ENCODE measurements at places on chromosomes 16 and 17.

- DNase-seq = no peak
Measured at GRCh38 chr16:5903153-5903552, 805.6 kb upstream of the EEF2KMT start.

- DNase-seq = no peak
Measured at GRCh38 chr17:51152766-51153209, 571 bp upstream of the NME1 start.

GRCh38 chr16:86732621-86733295 lies 154.4 kb downstream of the FOXL1 start:
- no peak for DNase-seq

- no peak for DNase-seq
Measured at GRCh38 chr17:39793301-39793872, 55.6 kb downstream of the GRB7 start.

GRCh38 chr17:49585422-49586027 lies 9.9 kb downstream of the NXPH3 start:
- DNase-seq = no peak

DNA sequence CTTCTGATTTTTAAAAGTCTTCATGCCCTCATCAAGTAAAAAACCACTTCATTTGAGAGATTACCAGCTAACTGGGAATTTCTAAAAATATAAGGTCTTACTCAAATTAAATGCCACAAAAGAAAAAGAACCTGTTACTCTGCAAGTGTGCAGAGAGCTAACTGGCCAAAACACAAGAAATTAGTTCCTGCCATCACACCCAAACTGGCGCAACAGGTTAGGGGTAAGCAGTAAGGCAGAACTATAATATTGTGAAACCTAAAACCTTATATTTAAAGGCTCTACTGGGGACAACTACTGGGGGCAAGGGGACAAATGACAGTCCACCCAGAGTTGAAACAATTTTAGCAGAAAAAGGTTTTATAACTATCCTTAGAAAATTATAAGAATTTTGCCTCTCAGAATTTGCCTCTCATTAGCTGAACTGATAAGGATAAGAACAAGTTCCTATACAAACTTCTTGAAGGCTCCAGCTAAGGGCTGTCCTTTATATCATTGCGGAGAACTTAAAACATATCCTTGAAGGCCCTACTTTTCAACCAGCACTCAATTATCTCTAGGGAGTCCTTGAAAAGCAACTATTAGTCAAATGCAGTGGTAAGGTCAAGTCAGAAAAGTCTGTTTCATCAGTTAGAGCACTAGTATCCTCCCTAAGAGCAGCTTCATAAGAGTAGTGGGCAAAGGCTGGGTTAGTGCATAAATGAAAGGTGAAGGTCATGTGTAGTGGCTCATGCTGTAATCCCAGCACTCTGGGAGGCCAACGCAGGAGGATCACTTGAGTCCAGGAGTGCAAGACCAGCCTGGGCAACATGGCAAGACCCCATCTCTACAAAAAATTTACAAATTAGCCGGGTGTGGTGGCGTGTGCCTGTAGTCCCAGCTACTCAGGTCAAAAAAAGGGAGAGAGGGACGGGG lies 31.5 kb downstream of the SMURF2 start:
- no peak for DNase-seq

DNA sequence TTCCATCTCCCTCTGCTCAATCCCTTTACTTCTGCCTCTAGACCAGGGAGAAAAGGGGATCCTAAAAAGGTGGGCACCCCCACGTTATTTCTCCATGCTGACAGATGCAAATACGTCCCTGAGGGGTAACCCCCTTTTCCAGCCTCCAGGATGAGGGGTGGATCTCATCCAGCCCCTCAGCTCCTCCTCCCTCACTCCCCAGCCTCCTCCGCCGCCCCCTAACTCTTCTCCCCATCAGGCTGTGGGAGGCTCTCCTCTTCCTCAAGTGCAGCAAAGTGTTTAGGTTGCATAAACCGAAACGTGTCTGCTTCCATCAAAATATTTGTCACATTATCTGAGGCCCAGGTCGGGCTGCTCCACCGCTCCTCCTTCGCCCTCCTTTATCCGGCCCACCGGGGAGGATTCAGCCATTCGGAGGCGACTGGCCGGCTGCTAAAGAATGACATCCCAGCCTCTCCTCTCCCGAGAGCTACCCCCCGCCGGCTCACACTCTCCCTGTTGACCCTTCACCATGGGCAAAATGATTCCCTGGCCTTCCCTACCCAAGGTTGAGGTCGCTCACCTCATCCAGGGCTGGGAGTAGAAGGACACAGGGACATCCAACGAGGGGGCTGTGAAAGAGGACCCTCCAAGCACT lies 1.2 kb upstream of the C1QL1 start:
- DNase-seq = no peak

GRCh38 chr16:20598832-20599469 lies 22.8 kb upstream of the ACSM2B start:
- no peak for DNase-seq

DNA sequence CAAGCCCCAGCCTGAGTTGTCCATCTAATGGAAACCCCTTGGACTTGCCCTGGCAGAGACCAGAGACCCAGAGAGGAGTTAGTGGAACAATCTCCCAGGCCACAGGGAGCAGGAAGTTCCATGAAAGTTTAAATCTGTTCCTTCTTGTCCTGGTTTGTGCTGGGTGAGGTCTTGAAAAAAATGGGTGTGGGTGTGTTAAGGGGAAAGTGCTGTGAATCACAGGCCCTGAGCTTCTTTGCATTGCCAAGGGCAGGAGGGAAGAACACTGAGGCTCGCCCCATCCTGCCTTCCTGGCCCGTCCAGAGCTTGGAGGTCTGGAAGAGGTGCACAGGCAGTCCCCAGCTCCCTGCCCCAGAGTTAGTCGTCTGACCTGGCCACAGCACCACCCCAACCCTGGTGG lies 2.3 kb downstream of the ADORA2B start:
- DNase-seq = no peak

DNA sequence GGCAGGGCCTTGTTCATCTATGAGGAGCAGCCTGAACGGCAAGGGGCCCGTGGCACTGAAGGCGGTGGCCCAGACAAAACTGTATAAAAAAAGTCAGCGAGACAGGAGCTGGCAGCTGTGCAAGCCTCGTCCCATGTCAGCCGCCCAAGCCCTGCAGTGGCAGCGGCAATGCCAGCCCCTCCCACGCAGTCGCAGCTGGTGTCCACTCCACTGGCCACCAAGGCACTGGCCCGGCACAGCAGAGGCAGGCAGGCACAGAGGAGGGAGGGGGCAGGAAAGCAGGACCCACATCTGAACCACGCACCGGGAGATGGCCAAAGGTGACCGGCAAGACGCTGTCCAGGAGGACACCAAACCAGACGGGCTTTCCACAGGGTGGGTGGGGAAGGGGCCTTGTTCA lies 15.9 kb upstream of the C16orf95 start:
- DNase-seq = no peak

DNA sequence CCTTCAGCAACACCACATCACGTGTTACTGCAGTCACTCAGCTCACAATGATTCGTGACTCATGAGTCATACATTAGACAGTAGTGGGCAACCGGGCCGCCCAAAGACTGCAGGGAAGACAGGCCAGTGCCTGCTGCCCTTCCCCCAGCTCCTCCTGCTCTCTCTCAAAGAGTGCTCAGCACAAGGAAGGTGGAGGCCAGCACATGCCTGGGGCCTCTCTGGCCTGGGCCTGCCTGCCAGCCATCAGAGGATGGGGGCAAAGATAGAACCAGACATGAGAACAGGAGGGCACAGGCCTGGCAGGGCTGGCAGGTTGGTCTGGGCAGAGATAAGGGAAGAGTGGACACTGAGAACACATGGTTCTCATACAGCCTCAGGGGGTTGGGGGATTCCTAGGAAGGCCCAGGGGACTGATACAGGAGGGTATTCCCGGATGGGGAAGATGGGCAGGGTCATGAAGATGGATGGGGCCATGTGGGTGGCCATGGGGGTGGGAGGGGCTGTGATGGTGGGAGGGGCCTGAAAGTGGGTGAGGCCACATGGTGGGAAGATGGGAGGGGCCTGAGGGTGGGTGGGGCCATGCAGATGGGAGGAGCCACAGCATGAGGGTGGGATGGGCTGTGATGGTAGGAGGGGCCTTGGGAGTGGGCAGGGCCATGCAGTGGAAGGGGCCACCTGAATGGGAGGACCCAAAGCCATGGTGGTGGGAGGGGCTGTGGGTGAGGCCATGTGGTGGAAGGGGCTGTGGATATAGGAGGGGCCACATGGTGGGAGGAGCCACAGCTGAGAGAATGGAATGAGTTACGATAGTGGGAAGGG lies 29.0 kb downstream of the KATNB1 start:
- DNase-seq = no peak

GRCh38 chr17:79836972-79837887 lies 2.0 kb downstream of the CBX4 start:
- DNase-seq = peak; percentile 91

GRCh38 chr17:77616254-77616731 lies 342.2 kb upstream of the TNRC6C start:
- no peak for DNase-seq

DNA sequence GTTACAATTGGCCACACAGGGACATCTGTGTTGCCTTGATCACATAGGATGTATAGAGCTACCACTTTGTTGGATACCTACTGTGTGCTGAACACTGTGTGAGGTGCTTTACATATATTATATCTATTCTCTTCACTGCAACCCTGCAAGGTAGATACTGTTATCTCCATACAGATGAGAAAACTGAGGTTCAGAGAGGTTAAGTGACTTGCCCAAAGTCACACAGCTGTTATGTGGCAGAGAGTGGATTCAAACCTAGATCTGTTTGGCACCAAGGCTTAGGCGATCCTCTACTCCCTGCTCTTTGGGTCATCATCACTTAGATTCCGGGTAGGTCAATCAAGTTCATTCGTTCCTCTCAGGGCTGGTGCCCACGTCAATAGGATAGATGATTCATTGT lies 260.5 kb upstream of the IRX3 start:
- DNase-seq = no peak

- DNase-seq = no peak
Measured at GRCh38 chr17:79948406-79948944, 87.2 kb downstream of the TBC1D16 start.

DNA sequence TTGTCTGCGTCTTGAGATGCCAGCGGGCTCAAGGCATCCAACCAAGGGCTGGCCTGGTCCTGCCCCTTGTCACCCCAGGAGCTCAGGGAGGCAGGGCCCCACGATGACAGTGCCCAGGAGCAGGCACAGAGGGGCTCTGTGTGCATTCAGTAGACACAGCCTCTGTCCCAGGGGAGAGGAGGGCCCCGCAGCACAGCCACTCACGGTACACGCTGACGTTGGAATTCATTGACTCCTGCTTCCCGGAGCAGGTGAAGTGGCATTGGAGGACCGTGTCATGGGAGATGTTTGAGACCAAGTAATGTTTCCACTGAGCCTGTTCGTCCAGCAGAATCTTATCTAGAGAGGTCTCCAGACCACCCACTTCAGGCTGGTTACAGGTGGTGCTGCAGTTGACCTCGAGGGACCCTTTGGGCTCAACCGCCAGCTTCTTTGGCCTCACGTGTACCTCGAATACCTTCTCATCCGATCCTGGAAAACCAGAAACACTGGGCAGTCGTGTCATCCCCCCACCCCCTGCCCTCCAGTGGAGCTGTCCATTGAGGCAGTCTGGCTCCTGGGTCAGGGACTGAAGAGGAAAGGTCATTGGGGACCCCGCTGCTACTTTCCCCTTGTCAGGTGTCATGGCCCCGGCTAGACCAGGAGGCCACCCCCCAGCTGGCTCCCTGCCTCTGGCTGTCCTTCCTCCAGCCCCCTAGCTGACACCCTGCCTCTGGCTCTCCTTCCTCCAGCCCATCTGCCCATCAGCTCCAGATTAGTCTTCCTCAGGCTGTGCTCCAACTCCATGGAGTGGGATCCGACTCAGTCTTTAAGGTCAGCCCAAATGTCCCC lies 7.0 kb downstream of the PRR29 start:
- DNase-seq = no peak

DNA sequence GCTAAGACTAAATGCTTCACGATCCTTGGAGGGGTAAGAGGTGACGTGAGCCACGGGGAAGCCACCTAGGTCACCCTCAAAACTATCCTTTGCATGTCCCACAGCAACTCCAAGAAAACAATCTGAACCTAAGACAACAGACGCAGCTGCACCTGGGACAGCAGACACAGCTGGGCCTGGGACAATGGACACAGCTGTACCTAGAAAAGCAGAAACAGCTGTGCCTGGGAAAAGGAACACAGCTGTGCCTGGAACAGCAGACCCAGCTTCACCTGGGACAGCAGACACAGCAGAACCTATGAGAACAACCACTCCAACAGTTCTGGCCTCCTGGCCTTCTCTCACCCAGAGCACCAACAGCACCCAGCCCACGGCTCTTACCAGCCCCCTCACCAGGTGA lies 11.7 kb upstream of the CD300LD start:
- DNase-seq = no peak

DNA sequence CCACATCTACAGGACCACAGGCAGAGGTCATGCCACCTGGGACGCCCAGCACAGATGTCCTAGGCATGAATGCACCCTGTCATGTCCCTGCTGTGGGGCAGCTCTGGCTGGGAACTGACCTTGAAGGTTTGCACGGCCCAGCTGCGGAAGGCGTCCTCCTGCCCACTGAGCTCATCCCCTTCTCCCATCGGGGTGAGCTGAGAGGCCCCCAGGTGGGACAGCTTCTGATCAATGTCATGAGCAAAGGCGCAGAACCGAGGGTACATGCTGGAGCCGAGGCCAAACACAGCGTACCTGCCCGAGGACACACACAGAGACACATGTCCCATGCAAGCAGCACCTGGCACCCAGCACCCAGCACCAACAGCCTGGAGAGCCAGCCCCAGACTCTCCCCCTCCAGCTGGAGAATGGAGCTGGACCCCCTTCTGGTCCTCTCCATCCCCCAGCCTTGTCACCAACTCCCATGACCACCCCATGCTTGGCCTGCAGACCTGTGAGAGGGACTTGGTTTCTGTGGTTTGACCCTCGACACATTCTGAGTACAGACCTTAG lies 31.4 kb downstream of the NOS2 start:
- no peak for DNase-seq

GRCh38 chr16:89700649-89701424 lies 668 bp downstream of the SPATA2L start:
- peak; percentile 72 for DNase-seq

GRCh38 chr17:8119581-8120519 lies 1.5 kb upstream of the ALOXE3 start:
- peak; percentile 77 for DNase-seq

DNA sequence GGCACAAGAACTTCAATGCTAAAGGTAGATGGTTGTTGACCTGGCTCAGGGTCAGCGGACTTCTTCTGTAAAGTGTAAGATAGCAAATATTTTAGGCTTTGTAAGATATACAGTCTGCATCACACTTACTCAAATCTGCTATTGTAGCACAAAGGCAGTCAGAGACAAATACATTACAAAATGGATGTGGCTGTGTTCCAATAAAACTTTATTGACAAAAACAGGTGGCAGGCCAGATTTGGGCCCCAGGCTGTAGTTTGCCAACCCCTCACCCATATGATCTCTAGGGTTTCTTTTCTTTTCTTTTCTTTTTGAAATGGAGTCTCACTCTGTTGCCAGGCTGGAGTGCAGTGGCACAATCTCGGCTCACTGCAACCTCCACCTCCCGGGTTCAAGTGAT lies 39.5 kb upstream of the TMEM132E start:
- no peak for DNase-seq

- no peak for DNase-seq
Measured at GRCh38 chr16:13902052-13902451, 17.9 kb upstream of the ERCC4 start.
